ENCODE measurements at places on chromosomes 3 and 15.

DNA sequence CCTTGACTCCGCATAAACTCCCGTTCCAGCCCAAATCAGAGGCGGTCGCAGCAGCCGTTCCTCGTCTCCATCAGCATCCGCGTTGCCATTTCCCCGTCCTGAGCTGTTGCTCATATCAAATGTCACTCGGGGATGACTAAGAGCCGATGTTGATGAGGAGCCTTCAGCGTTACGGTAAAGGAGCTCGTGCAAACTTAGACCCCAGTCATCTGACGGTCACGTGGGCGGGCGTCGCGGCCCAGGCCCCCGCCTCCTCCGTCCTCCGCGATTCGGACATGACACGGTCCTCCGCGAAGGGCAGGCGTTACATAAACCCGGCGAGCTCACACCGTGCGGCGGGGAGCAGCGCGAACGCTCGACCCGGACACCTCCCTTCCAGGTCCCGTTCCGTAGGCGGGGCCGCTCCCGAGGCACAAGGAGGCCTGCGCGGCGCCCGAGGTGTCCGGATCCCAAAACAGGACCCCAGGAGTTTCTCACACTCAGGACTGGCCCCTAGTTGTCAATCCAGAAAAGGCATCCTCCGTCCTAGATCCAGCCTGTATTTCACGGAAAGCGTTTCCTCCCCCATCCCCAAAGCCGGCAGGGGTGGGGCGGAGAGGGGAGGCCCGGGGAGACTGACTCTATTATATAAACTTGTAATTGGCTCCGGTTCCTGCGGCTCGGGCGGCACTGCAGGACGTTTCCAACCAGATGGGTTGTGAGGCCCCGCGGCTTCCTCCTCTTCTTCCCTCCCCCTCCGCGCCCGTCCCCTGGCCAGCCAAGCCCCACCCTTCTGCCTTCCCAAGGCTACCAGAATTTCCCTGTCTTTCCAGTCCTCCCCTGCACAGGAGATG is 100.0 kb upstream of the IGF1R start:
- DNase-seq = peak; percentile 82

GRCh38 chr3:184801241-184801785 is 10.7 kb upstream of the VPS8 start:
- no peak for DNase-seq

DNA sequence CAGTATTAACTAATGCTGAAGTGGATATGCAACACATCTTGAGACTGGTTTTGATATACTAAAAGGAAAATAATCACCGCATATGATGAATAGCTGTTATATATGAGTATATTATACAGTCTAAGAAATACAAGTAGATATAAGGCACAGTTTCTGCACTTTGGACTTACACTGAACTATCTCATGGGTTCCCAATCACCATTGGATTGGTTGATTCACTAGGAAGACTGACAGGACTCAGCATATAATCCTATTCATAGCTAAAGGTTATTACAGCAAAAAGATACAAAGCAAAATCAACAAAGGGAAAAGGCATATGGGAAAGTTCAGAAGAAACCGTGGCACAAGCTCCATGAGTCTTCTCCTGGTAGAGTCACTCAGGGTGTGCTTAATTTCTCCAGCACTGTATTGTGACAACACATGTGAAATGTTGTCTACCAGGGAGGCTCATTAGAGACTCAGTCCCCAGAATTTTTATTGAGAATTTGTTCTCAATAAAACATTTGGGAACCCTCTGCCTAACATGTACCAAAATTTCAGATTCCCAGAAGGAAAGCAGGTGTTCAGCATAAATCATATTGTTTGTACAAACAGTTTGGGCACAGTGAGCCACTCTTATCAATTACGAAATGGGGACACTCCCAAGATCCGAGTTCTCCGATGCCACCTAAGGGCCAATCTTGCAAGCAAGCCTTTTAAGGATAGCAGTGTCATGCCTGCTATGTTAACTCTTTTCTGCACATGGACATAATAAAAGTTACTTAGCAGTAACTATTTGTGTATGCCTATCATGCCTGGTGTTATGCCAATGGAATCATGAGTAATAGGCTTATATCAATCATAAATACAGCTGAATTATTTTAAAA is 26.8 kb downstream of the CMC1 start:
- DNase-seq = no peak

DNA sequence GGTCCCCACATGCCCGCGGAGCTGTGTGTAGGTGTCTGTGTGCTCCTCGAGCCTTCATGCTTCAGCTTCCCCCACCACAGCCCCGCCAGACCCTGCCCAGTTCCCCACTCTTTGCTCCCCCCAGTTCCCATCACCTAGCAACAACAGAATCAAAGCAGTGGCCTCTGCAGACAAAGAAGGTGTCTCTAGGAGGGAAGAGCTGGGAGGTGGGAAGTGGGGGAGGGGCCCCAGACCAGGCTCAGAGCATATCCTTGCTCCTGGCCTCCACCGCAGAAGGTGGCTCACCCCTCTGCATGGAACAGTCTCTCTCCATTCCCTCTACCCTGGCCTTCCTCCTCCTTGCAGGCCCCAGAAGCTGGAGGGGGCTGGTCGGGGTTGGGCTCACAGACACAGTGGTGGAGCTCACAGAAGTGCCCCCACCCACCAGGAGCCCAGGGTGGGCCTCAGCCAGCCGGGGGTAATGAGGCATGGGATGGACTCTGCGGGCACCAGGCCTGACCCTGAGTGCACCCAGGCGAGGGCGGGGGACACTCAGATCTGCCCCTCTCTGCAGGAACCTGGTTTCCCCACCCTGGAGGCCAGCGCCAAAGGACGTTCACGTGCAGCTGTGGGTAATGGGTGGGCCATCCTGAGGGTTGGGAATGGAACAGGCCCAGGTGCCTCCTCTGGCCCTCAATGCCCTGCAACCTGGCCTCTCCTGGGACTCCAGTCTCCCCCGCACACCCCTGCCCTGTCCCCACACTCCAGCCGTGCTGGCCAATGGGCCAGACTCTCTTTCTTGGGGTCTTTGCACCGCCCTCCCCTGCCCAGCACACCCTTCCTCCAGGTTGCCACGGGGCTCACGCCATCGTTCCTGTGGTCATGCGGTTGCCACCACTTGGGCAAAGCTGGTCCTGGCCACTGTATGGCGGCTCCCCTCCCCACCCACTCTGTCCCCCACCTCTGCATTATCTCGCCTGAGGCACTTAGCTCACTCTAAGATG is 53.4 kb downstream of the TPRA1 start:
- no peak for DNase-seq

DNA sequence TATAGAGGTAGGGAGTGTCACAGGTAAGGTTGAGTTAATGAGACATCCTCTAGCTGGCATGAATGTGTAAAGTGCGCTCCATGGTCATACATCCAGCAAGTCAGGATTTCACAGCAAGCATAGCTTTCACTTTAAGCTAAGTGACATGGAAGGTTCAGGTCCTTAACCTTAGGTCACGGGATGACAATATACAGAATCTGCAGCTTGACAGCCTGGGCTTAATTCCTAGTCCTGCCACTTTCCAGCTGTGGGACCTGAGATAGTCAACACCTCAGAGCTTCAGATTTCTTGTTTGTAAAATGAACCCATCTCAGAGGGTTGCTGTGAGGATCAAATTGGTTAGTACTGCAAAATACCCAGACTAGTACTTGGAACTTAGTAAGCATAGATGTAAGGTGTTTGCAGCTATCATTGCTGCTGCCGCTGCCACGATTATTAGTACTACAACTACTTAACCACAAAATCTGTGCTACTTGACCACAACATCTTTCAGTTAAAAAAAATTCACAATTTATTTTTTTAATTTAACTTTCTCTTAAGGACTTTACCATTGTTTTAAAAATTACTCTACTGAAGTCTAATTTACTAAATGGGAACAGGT is 890.1 kb upstream of the CFAP20DC start:
- no peak for DNase-seq

GRCh38 chr3:66365080-66365479 is 135.7 kb downstream of the LRIG1 start:
- no peak for DNase-seq

- peak; percentile 73 for DNase-seq
Observed at GRCh38 chr15:86164232-86164898, 84.7 kb downstream of the AGBL1 start.

- peak; percentile 6 for DNase-seq
Observed at GRCh38 chr15:89575656-89576416, 567 bp downstream of the TICRR start.

GRCh38 chr3:184556582-184557347 is 4.8 kb upstream of the EPHB3 start:
- DNase-seq = no peak

GRCh38 chr3:151146731-151147091 is 56.3 kb downstream of the GPR171 start:
- DNase-seq = no peak

DNA sequence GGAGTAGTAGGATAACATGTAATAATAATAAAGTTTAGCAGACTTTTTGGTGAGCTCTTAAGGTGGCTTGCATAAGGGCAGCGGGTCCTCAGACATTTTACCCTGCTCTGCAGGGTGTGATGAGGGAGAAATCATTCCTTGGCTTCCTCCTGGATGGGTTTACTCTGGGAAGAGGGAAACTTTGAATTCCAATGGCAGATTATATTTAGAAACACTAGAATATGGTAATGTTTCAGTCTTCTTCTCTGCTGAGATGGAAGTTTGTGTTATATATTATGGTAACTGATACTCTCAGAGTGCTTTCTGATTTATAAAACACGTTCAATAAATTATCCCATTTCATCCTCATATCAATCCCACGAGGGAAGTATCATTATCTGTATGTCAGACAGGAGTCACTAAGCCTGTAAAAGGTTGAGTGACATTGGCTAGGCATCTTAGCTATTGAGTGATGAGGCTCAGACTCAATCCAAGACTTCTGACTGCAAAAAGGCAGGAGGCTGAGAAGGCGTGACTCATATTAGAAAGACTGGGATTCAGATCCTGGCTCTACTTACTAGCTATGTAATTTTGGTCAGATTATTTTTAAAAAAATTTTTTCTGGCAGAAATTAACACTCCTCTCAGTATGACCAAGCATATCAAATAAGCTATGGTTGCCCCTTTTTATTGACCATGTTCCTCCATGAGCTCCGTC is 19.3 kb downstream of the PDIA5 start:
- DNase-seq = no peak

DNA sequence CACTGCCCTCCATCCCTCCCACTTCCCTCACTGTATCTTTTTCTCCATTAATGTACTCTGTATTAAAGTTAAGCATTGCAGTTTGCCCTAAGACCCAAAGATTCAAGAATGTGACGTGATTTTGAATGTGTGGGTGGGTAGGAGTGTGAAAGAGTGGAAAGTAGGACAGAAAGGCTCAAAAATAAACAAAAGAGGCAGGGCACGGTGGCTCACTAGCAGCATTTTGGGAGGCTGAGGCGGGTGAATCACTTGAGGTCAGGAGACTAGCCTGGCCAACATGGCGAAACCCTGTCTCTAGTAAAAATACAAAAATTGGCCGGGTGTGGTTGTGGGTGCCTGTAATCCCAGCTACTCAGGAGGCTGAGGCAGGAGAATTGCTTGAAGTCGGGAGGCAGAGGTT is 18.4 kb downstream of the TFRC start:
- no peak for DNase-seq

DNA sequence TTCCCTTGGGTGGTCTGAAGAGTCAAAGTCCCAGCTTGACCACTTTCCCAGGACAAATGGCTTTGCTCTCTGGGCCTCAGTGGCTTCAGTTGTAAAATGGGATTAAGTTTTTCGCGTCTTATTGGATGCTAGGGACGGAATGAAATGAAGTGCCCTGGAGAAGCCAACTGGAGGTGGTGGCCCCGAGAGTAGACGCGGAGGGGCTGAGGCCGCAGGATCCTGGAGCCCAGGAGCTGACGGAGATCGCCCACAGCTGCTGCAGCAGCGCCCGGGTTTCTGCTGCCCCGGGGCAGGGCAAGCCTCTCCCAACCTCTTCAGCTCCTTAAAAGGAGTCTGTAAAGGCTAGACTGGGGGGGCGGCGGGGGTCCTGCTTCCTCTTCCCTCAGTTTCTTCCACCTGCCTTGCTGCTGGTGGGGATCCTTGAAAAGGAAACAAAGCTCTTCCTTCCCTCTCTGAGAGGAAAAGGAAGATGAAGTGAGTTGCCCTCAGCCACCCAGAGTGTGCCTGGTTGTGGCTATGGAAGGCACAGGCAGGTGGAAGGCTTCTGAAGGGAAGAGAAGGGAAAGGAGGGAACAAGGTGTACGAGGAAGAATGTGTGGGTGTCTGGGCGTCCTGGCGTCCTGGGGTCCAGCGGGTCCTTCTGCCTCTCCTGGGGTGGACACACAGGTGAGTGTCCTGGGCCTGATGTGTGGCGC is 967 bp upstream of the BNC1 start:
- DNase-seq = no peak

DNA sequence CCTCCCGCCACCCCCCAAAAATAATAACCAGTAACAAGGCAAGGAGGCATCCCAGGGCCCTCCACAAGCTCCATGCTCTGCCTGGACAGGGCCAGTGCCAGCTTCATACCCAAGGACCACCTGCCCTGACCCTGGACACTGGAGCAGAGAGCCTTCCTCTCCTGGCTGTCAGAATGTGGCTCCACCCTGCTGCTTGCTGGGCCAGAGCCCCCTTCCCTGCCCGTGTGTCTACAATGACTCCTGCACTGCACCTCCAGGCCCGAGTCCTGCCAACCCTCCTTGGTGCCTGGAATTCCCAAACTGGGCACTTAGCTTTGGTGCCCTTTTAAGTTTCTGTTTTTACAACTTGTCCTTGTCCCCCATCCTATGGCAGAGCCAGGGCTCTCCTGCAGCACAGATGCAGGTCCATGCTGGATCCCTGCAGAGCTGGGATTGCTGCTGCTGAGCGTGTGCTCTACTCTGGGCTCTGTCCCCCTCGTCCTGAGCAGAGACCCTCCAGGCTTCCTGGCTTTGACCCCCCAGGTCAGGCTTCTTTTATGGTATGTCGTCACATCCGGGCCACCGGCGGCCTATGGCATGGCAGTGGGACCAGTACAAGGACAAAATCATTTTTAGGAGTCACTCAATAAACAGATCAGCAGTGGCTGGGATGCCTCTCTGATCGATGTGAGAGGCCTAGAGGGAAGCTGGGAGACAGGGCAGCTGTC is 11.4 kb upstream of the SNRPA1 start:
- DNase-seq = no peak

GRCh38 chr15:96598514-96598913 is 268.0 kb downstream of the NR2F2 start:
- no peak for DNase-seq

- DNase-seq = peak; percentile 85
Observed at GRCh38 chr3:173983343-173983742, 585.8 kb downstream of the NLGN1 start.

DNA sequence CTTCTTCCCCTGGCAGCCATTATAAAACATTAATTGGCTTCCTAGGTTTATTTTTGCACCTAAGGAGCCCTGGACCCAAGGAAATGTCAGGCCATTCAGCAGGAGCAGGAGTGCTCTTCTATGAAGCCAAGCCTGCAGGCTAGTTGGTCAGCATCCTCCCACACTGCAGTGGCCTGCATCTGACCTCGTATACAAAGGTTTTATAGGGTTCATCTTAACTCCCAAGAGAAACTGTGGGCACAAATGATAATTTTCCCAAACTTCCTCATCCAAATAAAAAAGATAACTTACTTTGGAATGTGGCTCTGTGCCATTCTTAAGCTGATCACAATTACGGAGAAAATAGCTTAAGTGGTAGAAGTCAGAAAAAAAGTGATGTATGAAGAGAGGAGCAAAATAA is 19.4 kb downstream of the PLSCR1 start:
- DNase-seq = no peak

- DNase-seq = peak; percentile 57
Observed at GRCh38 chr15:81256916-81257315, 60.2 kb downstream of the IL16 start.

- no peak for DNase-seq
Observed at GRCh38 chr3:54067055-54067698, 55.2 kb upstream of the CACNA2D3 start.
